Activated CD4-positive, alpha-beta T cell treated with anti-CD3 and anti-CD28 coated beads, Interleukin-2, amount 50 U/mL, for 1 hour (primary cell): ENCODE measurements at places on chromosomes 16 and 17.

GRCh38 chr16:75572864-75573542 lies 6.8 kb downstream of the GABARAPL2 start:
- no peak for DNase-seq

- DNase-seq = no peak
Observed at GRCh38 chr16:17499223-17499902, 28.6 kb upstream of the XYLT1 start.

DNA sequence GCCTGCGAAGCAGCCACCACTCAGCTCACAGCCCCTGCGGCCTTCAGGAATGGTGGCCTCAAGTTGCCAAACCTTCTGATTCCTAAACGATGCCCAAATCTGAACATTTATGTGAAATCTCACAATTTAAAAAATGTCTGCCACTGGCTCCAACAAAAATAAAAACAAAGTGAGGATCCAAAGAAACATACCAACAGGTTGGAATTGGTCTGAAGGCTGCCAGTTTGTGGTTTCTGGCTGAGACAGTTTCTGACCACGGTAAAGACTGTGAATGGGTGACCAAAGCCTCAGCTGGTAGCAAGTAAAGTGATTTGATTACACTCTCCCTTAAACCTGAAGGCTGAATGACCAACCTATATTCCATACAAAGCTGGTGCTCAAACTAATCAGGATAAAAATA lies 24.9 kb downstream of the LITAFD start:
- no peak for DNase-seq

DNA sequence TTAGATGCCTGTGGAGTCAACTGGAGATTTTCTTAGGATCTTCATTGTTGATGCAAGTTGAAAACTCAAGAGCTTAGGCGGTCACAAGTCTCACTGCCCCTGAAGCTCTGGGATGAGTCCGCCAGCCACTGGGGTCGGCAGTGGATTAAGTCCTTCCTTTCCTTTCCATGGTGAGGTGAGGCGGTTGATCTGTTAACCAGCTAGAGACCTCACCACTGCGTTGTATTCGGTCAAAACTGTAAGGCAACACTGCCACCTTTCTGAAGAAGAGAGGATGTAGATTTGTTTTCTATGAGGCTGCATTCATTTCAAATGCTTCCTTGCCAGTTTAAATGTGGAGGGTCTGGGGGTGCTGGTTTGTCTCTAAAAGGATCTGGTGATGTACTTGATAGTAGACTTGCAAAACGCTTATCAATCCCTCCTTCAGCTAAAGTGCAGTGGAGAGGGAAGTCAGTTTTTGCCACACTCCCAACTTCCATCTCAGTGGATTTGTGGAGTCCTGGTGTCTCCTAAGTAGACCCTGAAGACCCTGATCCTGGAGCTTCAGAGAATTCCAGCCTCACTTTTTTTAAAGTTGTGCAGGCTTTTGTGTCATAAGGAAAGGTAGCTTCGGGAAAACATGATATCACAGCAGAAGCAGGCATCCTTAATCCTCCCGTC lies 1.7 kb downstream of the MYOCD start:
- no peak for DNase-seq

GRCh38 chr17:16282522-16282921 lies 65.5 kb downstream of the PIGL start:
- DNase-seq = no peak

DNA sequence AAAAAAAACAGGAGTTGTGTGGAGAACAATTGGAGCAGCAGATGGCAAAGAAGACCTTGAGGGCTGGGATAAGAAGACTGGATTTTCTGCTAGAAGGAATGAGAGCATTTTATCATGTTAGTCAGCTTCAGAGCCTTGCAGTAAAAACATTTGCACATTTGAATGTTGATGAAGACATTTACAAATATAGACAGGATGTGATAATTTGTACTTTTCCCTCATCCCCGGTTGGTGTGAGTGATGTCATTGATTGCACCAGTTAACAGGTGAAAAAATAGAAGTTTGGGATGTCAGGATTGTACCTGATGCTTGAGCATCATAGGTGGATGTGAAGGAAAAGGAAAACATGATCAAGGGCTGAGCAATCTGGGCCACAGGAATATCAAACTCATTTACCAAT lies 22.6 kb upstream of the MAPK3 start:
- no peak for DNase-seq

DNA sequence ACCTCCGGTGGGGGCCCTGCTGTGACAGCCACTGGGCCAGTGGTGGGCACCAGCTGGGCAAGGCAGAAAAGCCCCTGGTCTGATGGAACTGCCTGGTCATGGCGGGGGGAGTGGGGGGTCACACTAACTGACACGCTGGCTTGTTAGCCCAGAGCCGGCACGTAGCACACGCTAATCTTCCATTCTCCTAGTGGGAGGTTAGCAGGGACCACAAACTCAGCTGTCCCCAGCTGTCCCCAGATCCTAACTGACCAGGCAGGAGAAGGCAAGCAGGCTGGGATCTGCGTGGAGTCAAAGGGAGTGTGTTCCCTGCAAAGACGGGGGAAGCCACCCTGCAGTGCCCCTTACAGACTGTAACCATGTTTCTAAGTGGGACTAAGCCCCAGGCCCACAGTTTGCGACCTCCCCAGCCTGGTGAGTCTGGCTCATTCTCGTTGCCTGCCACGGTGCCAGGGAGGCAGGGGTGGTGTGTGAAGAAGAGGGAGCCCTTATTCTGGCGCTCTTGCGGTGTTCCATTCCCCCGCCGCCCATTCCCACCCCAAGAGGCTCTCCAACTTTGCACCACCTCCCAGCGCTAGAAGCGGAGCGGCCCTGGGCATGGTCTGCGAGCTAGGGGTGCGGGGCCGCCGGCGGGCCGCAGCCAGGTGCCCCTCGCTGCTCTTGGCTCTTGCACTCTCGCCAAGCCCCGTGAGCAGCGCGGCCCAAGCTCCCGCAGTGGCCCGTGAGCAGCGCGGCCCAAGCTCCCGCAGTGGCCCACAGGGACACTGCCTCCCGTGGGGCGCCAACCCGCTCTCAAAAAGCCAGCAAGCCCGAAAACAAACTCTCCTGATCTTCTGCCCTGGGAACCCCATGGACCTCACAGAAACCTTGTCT lies 12.1 kb upstream of the ZNF423 start:
- DNase-seq = no peak

GRCh38 chr17:30954046-30954830 lies 16.6 kb upstream of the RNF135 start:
- no peak for DNase-seq

DNA sequence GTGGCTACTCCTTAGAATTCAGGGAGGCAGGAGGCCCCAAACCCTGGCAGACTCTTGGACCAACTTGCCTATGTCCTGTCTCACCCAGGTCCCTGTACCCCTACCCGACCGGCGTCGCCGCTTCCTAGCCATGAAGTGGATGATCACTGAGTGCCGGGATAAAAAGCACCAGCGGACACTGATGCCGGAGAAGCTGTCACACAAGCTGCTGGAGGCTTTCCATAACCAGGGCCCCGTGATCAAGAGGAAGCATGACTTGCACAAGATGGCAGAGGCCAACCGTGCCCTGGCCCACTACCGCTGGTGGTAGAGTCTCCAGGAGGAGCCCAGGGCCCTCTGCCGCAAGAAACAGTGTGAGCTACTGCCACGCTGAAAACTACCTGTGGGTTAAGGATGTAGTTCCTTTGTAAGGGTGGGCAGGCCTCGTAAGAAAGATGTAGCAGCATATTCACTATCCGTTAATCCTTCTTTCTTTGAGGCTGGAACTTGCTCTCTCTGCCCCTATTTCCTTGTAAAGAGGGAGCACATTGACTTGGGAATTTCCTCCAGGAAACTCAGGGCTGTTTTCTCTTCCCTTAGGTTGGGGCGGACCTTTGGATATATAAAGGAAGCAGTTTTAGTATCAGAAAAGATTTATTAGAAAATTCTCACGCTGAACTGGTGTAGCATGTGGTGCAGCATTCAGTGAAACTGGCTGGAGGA lies 4.1 kb downstream of the MRPS7 start:
- DNase-seq = no peak

DNA sequence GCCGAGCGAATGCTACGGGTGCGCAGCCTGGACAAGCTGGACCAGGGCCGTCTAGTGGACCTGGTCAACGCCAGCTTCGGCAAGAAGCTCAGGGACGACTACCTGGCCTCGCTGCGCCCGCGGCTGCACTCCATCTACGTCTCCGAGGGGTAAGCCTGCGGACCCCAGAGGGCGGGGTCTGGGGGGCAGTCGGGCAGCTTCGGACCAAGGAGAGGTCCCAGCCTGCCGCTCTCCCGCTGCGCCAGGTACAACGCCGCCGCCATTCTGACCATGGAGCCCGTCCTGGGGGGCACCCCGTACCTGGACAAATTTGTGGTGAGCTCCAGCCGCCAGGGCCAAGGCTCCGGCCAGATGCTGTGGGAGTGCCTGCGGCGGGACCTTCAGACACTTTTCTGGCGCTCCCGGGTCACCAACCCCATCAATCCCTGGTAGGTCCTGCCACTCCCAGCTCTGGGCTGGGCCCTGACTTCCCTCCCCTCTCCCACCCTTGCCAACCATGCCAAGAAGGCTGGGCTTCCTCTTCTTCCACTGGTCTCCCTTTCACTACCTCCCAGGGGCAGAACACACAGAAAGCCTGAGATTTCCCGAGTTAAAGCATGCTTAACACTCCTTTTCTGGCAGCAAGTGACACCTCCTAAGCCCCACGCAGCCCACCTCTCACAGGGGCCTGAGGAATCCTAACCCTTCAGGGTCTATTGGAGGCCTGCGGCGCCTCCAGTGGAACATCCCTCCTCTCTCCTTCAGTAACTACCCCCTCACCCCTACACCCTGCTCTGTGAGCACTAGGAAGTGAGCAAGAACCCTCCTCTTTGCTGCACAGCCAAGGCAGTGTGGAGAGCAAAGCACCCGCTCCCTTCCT lies 3.2 kb downstream of the NAGS start:
- no peak for DNase-seq

DNA sequence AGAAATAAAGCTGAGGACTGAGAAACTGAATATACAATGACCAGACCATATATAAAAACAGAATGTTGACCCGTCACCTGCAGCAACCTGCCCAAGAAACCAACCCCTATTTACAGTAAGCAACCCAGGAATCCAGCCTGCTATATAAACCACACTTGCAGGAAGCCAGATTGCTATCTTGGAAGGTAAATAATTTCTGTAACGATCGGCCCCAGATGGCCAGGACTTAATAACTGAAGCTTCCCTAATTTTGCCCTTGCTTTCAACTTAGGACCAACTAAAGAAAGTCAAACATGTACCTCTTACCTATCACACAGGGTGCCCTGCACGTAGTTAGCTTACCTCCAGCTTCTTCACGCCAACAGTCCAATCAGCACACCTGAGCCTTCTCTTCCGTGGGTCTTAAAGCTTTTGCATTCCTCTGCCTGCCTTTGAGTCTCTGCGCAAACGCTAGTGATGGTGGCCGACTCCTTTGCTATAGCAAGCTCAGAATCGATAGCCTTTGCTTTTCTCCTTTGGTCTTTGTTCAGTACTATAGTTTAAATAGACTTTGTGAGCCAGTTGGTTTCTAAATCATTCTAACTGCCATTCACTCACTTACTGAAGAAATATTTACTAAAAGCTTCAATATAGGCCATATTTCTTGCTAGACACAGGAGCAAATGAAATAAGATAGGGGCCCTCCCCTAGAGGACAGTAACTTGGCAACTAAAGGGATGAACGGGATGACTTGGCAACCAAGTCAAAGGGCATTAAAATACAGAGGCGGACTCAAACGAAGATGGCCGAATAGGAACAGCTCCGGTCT lies 31.3 kb downstream of the MPHOSPH6 start:
- DNase-seq = no peak

- DNase-seq = no peak
Observed at GRCh38 chr17:57899822-57900221, 50.0 kb upstream of the MRPS23 start.

GRCh38 chr16:87210894-87211293 lies 106.3 kb downstream of the C16orf95 start:
- no peak for DNase-seq

- no peak for DNase-seq
Observed at GRCh38 chr17:21351366-21352065, 24.6 kb upstream of the KCNJ12 start.

- DNase-seq = no peak
Observed at GRCh38 chr16:10590342-10590741, 9.9 kb upstream of the EMP2 start.

- DNase-seq = no peak
Observed at GRCh38 chr16:9847146-9847545, 335.1 kb downstream of the GRIN2A start.

DNA sequence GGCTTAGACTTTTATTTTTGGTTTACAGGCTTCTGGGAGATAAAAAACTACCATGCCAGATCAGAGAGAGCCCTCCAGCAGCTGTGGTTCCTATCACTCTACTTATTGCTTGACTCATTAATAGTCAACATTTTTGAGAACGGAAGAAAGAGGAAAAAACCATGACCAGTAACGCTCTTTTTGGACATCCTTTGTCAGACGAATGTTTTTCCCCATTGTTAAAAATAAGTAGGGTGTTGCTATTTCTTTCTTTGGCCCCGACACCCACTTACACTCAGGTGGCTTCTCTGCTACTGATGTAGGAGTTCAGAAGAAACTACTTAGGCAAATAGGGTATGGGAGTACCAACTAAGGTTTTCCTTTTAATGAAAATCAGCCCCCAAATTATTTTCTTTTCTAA lies 27.5 kb downstream of the TVP23A start:
- DNase-seq = no peak

GRCh38 chr16:7272567-7273158 lies 60.0 kb upstream of the RBFOX1 start:
- DNase-seq = no peak

- DNase-seq = no peak
Observed at GRCh38 chr16:85446951-85447692, 166.0 kb upstream of the GSE1 start.

DNA sequence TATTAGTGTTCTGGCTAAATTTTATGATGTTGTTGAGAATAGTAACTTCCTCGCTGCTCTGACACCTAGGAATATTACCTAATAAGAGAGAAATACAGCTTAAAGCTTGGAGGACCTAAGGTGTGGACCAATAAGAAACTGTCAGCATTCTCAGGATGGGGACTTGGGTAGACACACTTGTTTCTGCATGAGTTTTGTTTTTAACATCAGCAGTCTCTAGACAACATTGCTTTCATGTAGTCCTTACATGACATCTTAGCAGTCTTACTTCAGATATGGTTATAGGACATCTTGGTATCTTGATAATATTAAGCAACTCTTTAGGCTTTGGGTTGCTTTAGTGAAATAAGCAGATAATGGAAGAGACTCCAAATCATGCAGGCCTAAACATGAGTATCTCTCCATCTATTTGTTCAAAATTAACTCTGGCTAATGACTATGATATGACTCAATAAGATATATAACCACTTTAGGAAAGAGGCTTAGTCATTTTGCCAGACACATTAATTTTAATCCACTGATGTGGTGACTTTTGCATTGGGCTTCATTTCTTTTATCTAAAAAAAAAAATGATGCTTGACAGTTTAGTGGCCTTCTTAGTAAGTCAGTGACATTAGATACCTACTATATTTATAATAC lies 84.5 kb downstream of the WNT3 start:
- no peak for DNase-seq

- DNase-seq = no peak
Observed at GRCh38 chr17:68349157-68349556, 57.9 kb downstream of the ARSG start.

DNA sequence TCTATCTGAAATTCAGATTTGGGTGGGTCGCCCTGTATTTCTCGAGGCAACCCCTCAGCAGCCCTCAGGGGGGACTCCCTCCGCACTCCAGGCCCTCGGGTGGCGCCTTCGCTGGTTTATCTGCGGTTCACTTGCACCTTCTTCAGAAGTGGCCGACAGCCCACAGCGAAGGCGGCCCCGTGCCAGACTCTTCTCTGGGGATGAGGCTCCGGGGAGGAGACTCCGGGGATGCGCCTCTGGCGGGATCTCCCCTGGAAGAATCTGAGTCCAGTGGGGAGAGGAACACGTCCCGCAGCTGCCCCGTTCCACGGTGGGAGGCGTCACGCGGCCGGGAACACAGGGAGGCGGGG lies 63.9 kb upstream of the DNAJA2 start:
- peak; percentile 13 for DNase-seq
